ENCODE measurements at places on chromosomes 11 and 22.

GRCh38 chr11:86064220-86064803, 4.6 kb downstream of the PICALM start:
- no peak for DNase-seq

- no peak for DNase-seq
Observed at GRCh38 chr11:19382131-19382611, 141.4 kb upstream of the E2F8 start.

GRCh38 chr11:46272816-46273427, 4.5 kb upstream of the CREB3L1 start:
- DNase-seq, result no peak

DNA sequence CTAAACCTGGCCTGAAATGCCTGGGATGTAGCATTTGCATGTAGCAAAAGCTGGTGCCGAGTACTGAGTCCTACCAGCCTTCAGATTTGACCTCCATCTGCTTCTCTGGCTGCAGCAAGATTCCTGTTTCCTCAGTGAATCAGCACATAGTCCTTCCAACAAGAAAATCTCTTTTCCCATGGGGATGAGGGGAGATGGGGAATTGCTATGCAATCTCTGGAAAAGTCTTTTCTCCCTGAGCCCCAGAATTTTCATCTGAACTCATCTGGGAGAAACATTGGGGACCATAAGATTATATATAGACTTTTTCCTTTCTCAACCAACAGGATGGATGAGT, 32.0 kb upstream of the YWHAH start:
- no peak for DNase-seq

GRCh38 chr11:61028135-61028729, 56.8 kb downstream of the CD6 start:
- DNase-seq, result no peak

GRCh38 chr11:57482782-57483561, 22.6 kb downstream of the RTN4RL2 start:
- no peak for DNase-seq

DNA sequence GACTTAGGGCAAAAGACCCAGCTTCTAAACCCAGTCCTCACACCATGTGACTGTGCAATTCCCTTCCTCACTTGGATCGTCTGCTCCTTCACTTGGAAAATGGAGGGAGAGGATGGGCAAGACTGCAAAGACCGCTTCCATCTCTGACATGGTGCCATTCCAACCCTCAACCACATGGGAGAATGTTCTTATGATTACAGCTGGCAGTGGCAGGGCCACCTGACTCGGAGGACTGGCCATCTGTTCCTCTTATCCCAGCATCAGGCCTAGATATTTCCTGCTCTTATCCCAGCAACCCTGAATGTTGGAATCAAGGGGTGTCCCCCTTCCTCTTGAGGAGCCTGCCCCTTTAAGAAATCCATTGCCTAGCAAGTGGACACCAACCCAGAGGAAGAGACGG, 15.4 kb downstream of the DSCAML1 start:
- no peak for DNase-seq

DNA sequence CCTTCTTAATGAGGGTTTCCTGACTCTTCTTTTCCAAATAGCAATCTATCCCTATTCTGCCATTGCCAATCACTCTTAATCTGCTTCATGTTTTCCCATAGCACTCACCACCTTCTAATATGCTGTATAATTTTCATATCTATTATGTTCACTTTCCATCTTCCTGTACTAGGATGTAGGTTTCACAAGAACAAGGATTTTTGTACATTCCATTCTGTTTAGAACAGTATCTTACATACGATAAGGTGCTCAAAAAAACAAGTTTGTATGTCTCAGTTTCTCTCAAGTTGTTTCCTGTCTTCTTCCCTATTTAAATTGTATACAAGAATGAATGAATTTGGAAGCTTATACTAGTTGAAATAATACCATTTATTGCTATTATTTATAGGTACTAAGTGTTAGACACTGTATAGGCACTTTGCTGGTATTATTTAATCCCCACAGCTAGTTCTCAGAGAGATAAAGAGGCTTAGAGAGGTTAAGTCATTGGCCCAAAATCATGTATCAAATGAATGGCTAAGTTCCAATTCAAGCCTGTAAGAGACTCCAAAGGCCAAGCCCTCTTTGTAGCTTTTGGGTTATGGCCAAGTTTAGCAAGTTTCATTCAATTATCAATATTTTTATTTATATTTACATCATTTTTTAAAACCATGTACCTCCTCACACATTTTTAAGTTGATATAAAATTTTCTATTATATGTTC, 134.7 kb downstream of the PAX6 start:
- DNase-seq, result no peak

DNA sequence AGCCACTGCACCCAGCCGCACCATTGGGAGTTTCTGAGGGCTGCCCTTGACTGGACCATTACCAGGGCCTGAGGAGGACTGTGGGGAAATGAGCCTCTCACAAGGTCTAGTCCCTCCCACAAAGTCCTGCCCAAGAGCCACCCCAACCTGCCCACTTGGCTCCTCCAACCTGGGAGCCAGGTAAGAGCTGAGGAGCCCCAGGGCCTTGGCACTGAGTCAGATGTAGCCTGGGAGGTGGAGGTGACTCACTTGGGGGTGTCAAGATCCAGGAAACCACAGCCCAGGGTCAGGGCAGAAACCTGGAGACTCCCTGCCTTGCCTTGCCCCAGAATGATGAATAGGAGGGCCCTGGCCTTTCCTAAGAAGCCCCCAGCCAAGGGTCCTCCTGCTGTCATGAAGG, 25.8 kb upstream of the P2RY2 start:
- DNase-seq, result no peak

DNA sequence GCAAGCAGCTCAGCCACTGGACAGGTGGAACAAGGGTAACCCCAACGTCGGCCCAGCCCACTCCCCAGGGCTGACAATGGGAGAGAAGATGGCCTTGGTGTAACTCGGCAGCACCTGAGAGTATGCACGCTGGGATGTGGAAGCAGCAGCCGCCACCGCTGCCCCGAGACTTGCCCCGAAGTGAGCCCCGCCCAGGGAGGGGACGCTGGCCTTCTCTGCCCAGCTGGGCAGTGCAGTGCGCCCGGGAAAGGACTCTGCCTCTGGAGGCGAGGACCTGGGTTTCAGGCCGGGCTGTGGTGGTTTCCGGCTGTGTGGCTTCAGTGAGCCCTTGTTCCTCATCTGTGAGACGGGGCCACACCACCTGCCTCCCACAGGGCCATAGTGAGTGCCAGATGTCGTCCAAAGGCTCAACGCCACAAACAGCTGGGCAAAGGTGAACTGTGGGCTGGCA, 8.6 kb upstream of the POLDIP3 start:
- DNase-seq, result no peak

DNA sequence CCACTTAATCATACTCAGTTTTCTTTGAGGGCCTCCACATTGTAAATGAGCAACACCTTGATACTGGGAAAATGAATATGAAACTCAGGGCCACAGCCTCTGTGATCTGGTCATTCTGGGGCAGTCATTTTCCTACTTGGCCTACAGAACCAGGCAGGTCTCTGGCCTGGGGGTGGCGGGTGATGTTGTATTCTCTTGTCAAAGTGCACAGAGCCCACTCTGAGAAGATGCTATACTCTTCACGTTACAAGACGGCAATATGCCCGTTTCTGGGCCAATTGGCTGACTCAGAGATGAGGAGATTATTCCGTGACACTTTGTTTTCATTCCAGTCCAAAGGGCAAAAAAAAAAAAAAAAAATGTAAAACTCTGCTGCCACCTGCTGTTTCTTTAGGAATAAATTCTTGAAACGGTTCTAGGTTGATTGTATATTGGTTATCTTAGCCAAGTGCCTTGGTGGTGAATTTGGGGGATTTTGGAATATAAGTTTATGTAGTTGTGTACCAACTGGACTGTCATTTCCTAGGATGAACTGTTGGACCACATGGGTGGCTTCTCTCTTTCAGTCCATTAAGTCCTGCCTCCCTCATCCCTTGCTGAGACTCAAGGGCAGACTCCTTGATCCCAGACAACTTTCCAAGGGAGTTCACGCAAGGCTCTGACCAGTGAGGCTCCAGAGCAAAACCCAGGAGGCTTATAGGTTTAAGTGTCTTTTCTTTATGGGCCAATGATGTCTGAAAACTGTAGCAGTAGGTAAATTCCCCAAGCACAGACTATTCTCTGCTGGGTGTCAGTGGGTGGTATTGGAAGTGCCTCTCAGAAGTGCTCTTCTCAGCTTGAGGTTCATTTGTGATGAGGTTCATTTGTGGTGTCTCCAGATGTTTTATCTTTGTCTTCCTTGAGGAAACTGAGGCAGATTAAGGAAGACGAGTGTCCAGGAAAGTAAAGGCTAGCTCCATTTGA, 18.2 kb downstream of the ADM start:
- no peak for DNase-seq

Measured in NCI-H2107 (cell line).